ENCODE measurements at places on chromosomes 1 and 21.

DNA sequence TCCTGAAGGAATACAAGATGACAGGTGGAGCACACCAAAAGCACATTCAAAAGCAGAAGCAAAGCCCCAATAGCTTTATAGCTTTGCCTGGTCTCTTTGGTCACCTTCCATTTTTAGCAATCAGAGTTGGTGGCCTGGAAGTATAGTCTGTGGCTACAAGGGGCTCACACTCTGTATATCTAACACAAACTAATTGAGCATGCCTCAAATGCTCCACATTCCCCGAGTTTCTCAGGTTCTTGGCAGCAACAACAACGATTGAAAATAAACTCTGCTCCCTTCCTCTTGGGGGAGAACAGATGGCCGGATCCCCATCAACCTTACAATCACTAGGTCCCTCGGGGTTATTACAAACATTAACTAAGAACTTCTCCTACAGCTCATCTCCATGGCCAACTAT lies 24.9 kb upstream of the TADA1 start:
- no peak for DNase-seq

DNA sequence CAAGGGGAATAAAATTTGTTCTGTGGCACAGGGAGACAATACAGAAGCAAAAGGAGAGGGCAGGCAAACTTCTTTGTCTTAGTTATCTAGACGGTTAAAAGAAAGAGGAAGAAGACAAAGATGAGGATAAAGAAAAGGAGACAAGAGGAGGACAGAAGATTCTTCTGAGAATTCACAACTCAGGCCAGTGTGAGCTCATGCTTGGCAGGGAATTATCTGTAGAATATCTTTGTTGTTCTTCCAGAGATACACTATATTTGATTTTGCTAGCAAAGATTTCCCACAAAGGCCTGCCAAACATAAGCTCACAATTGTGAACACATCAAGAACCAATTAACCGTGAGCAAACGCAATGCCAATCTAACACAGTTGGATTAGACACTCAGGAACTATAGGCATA lies 21.4 kb downstream of the SLC16A1 start:
- DNase-seq = no peak

DNA sequence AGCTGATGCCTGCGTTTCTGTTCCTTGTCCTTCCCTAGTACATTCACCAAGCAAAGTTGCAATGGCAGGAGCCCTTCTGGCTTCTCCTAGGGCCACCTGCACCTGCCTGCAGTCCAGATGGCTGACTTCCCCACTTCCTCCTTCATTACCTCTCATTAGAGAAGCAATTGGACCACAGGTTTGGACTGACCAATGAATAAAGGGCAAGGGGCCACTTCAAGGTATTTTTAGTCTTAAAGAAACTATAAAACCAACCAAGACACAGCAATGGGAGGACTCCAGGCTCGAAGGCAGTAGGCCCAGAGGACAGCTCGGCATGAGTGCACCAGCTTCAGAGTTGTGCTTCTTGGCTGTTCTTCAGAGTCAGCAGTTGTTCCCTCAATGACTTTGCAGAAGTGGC lies 60.8 kb upstream of the ROR1 start:
- no peak for DNase-seq

- no peak for DNase-seq
Measured at GRCh38 chr1:226073184-226073950, 10.9 kb downstream of the H3-3A start.

- DNase-seq = no peak
Measured at GRCh38 chr1:116257341-116257767, 115.7 kb upstream of the ATP1A1 start.

- no peak for DNase-seq
Measured at GRCh38 chr1:164155347-164155746, 403.6 kb upstream of the PBX1 start.

GRCh38 chr1:239457491-239458143 lies 71.2 kb downstream of the CHRM3 start:
- DNase-seq = no peak

GRCh38 chr1:5225707-5226704 lies 571.6 kb downstream of the AJAP1 start:
- no peak for DNase-seq

GRCh38 chr1:93007941-93008577 lies 46.8 kb upstream of the DIPK1A start:
- DNase-seq = no peak

DNA sequence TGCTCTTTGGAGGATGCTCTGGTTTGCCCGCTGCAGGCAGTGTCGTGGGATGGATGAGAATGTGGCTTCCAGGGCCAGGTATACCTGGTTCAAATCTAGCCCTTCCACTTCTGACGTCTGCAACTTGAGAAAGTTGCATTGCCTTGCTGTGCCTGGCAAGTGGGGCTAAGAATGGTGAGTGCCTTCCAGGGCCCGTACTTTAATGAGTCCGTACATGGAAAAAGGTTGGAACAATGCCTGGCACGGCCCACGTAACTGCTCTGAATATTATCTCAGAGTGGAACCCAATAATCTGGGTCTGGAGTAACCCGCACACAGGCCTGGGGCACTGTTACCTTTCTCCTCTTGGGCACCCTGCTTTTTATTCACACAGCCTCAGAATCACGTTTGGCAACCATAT lies 146.7 kb upstream of the EDN2 start:
- DNase-seq = no peak

DNA sequence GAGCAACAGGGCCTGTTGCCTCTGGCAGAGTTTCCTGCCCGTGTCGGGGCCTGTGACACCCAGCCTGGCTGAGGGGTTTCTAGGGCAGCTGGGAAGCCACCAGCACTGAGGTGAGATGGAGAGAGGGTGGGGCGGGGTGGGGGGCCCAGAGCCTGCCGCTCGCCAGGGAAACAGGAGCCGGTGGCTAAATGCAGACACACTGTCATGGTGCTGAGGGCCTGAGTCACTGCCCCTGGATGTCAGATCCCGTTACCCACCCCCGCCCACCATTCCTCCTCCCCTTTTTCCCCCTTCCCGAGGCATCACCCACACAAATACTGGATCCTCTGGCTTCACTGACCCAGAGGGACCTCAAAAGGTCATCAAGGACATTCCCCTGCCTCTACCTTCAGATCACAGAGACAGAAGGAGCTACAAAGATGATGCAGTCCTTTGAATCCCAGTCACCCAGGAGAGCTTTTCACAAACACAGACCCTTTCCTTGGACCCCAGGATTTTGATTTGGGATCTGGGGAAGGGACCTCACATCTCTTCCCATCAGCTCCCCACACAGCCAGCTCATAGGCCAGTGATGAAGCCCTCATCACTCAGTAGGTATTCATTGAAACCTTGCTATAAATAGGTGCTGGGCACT lies 1.9 kb upstream of the HSPB7 start:
- no peak for DNase-seq

GRCh38 chr1:184113251-184113650 lies 61.7 kb downstream of the TSEN15 start:
- DNase-seq = no peak

DNA sequence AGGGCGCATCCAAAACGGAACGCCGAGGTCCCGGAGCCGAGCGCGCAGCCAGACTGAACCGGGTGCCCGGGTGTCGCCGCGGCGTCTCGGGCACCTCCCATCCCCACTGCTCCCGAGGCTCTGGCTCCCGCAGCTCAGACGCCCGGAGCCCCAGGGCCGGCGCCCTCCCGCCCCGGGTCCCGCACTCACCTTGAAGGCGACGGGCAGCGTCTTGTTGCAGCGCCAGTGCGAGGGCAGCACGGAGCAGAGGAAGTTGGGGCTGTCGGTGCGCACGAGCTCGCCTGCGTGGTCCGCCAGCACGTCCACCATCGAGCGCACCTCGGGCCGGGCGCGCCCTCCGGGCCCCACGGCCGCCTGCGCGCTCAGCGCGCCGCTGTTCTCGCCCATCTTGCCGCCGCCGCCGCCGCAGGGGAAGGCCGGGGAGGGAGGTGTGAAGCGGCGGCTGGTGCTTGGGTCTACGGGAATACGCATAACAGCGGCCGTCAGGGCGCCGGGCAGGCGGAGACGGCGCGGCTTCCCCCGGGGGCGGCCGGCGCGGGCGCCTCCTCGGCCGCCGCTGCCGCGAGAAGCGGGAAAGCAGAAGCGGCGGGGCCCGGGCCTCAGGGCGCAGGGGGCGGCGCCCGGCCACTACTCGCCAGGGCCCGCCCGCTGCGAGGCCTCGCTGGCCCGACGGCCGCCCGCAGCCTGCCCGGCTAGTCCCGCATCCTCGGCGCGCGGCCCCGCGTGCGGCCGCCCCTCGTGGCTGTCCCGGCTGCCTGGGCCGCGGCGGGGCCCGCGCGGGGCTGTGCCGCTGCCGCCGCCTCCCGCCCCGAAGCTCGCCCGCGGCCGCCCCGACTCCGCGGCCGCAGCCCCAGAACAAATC lies 447 bp downstream of the RUNX3 start:
- DNase-seq = peak; percentile 23

GRCh38 chr1:67655581-67655980 lies 29.4 kb upstream of the GADD45A start:
- no peak for DNase-seq

DNA sequence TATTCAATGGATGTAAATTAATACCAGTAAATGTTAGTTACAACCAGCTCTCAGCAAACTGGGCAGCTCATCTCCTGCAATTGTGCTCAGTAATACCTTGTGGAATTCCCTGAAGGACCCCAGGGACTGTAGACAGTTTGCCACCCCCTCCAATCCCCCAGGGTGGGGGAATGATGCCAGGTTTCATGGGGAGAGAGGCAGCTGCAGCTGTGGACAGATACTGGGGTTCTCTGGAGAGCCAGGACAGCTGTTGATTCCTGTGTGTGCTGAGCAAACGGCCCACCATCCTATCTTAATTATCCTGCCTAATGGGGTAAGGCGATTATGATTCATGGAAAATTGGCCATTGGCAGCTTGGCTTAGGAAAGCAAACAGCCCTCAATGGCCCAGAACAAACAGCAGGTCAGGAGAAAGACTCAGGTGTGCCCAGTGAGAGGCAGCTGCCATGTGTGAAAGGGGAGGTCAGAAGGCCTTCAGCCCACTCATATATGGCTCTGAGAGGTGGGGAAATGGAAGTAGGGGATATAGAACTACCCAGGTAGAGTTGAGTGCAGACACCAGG lies 148.9 kb upstream of the CTTNBP2NL start:
- DNase-seq = no peak

DNA sequence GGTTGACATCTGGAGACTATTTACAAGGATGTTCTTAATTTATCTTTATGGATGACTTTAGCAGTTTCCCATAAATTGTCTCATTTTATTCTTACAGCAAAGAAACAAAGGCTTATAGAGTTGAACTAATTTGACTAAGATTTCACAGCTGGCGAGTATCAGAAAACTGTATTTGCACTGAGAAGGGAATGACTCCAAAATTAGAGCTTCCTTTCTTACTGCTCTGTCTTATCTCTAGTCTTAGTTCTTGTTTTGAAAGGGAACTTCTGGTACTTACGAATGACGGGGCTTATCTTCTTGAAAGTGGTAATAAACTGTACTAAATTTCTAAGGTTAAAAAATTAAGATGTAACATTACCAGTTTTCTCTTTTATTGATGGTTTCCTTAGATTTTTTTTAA lies 13.6 kb downstream of the CNST start:
- no peak for DNase-seq

DNA sequence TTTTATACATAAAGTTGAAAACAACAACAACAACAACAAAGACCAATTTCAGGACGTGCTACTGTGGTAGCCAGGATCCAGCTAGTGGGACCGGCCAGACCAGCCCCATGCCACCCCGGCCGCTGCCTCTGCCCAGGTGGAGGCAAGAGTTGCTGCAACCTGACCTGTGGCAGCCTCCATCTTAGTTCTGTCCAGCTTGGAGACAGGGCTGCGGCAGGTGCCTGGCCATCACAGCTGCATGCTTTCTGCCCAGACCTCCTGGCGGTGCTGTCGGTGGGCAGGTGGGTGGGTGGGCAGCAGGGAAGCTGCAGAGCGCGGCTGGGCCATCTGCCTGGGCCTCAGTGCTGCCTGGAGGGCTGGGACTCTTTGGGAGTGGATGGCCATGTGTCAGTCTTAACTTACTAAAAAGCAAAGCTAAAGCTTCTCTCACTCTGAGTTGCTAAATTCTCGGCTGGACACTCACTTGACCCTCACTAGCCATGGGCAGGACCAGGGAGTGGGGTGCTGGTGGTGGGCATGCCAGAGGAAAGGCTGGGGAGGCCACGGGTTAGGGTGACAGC lies 38.6 kb downstream of the KIAA1614 start:
- no peak for DNase-seq

DNA sequence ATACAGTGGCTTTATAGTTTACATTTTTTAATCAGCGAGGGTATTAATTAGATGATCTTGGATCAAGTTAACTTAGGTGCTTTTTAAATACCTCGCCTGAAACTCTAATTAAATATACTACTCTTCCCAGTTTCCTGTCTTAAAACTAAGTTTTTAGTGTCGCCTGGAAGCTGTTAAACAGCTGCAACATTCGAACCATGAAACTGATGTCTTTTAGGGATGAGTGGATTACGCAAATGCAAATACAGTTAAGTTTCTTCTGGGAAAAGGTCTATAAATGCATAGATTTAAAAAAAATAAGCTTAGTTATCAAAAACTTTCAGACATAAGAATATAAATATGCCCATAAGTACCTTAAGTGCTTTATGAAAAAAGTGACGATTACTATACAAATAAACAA lies 228.3 kb downstream of the PTPRC start:
- no peak for DNase-seq

DNA sequence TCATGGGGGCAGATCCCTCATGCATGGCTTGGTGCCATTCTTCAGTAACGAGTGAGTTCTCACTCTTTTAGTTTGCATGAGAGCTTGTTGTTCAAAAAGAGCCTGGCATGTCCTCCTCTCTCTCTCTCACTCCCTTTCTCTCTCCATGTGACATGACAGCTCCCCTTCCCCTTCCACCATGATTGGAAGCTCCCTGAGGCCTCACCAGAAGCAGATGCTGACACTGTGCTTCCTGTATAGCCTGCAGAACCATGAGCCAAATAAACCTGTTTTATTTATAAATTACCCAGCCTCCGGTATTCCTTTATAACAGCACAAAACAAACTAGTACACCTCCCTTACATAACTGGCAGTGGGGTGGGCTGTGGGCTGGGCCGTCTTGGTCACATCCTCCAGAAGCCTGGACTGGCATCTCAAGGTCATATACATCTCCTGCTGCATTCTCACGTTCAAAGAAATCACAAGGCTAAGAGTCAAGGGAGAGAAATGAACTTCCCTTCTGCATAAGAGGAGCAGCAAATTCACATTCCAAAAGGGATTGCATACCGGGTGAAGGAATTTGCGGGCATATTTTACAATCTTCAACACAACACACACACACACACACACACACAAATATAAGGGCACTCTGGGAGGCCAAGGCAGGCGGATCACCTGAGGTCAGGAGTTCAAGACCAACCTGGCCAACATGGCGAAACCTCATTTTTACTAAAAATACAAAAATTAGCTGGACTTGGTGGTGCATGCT lies 2.3 kb upstream of the CCSAP start:
- DNase-seq = no peak
